Camera-type eye (tissue), 1 donor: ENCODE measurements at places on chromosomes 6 and 20. TPM values are rescaled to one million over a fixed set of nuclear protein-coding genes. Genes with fewer than 3 reads are reported as not detected.

WFDC10B gene
- total RNA-seq: not detected

B3GALT4 gene
- 6.3 TPM for total RNA-seq

ZFP57 gene
- not detected for total RNA-seq

SUMO4 gene
- total RNA-seq: 16.1 TPM

DSP gene
- total RNA-seq: 98.2 TPM

RIMS4 gene
- total RNA-seq: 12.0 TPM

UNC5CL gene
- 1.2 TPM for total RNA-seq

BPIFB2 gene
- not detected for total RNA-seq

ZNF165 gene
- total RNA-seq: 0.82 TPM

BHLHE23 gene
- total RNA-seq: 4.7 TPM

SPTLC3 gene
- total RNA-seq: 14.1 TPM

MRPS10 gene
- total RNA-seq: 46.5 TPM

NCOA5 gene
- total RNA-seq: 51.7 TPM

FRK gene
- 2.3 TPM for total RNA-seq

CRISP3 gene
- total RNA-seq: 0.22 TPM

HNF4A gene
- 2.3 TPM for total RNA-seq

ECT2L gene
- total RNA-seq: not detected

CTAGE9 gene
- not detected for total RNA-seq

MUCL3 gene
- not detected for total RNA-seq

BEND6 gene
- total RNA-seq: 5.8 TPM

SPEF1 gene
- total RNA-seq: 1.1 TPM

CCDC28A gene
- total RNA-seq: 27.7 TPM

THBS2 gene
- 132 TPM for total RNA-seq

AKAP12 gene
- total RNA-seq: 228 TPM

JPH2 gene
- 14.8 TPM for total RNA-seq

CRISP2 gene
- 0.55 TPM for total RNA-seq

GABRR2 gene
- 28.4 TPM for total RNA-seq

BTNL2 gene
- total RNA-seq: not detected

KHDRBS2 gene
- 21.8 TPM for total RNA-seq

PLCG1 gene
- 181 TPM for total RNA-seq

CALHM4 gene
- not detected for total RNA-seq

FNDC1 gene
- total RNA-seq: 38.9 TPM

FOXQ1 gene
- 2.7 TPM for total RNA-seq

ACSS1 gene
- 30.0 TPM for total RNA-seq

CCM2L gene
- total RNA-seq: 4.8 TPM

SLC17A1 gene
- not detected for total RNA-seq

CGA gene
- not detected for total RNA-seq

MAP1LC3A gene
- 43.0 TPM for total RNA-seq

CYP21A2 gene
- 0.22 TPM for total RNA-seq

PHACTR1 gene
- total RNA-seq: 21.8 TPM

MYLK2 gene
- total RNA-seq: 2.5 TPM

LY86 gene
- 2.1 TPM for total RNA-seq

SESN1 gene
- total RNA-seq: 66.5 TPM

HCK gene
- total RNA-seq: 4.9 TPM

TFAP2A gene
- 30.1 TPM for total RNA-seq

KAT14 gene
- 20.9 TPM for total RNA-seq

BPIFB1 gene
- not detected for total RNA-seq

MCUR1 gene
- 11.1 TPM for total RNA-seq

TP53TG5 gene
- not detected for total RNA-seq

PDYN gene
- total RNA-seq: not detected
